ENCODE measurements at places on chromosomes 12 and 14.
A peak's percentile ranks its signal among the peaks of the same experiment; 100 is the strongest.

GRCh38 chr14:93953263-93953662 lies 23.1 kb downstream of the ASB2 start:
- no peak for DNase-seq
- peaks cover 40% of the 10 kb centered on the region for H3K4me1 ChIP-seq
- no peak overlapping the region for H3K4me3 ChIP-seq
- H3K27me3 ChIP-seq = no peaks in the 10 kb centered on the region
- peak overlapping the region; percentile 78 for H3K27ac ChIP-seq

- DNase-seq = no peak
- H3K36me3 ChIP-seq = peaks cover 13% of the 10 kb centered on the region
- peaks cover 20% of the 10 kb centered on the region for H3K4me1 ChIP-seq
- H3K27ac ChIP-seq = no peak overlapping the region
- H3K27me3 ChIP-seq = no peaks in the 10 kb centered on the region
Observed at GRCh38 chr12:113852695-113853490, 113.2 kb downstream of the RBM19 start.

DNA sequence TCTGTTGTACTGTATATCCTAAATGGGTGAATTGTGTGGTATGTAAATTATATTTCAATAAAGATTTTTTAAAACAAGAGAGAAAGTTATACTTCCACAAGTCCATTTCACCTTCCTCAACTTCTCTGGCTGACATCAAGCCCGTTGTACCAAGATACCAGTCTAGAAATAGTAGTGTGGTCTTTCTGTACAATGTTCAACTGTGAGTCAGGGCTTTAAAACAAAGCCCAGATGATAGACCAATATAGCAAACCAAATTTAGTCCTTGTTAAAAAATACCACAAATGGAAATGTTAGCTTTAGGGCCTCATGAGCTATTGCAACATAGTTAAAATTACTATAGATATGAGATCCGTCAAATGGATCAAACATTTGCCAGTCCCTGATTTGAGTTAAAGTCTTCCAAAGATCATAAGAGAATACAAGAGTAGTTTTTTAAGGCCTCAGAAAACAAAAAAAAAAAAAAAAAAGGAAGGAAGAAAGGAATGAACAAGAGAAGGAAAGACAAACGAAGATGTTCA lies 49.0 kb upstream of the EGLN3 start:
- no peaks in the 10 kb centered on the region for H3K27me3 ChIP-seq
- no peak for DNase-seq
- no peak overlapping the region for H3K27ac ChIP-seq
- no peaks in the 10 kb centered on the region for H3K36me3 ChIP-seq
- no peak overlapping the region for H3K4me3 ChIP-seq
- H3K4me1 ChIP-seq = no peaks in the 10 kb centered on the region

GRCh38 chr14:63852271-63852816 lies 460 bp upstream of the SYNE2 start:
- H3K4me1 ChIP-seq = peaks cover 20% of the 10 kb centered on the region
- peak overlapping the region; percentile 80 for H3K4me3 ChIP-seq
- H3K27me3 ChIP-seq = no peaks in the 10 kb centered on the region
- no peak for DNase-seq
- H3K27ac ChIP-seq = peak overlapping the region; percentile 94

DNA sequence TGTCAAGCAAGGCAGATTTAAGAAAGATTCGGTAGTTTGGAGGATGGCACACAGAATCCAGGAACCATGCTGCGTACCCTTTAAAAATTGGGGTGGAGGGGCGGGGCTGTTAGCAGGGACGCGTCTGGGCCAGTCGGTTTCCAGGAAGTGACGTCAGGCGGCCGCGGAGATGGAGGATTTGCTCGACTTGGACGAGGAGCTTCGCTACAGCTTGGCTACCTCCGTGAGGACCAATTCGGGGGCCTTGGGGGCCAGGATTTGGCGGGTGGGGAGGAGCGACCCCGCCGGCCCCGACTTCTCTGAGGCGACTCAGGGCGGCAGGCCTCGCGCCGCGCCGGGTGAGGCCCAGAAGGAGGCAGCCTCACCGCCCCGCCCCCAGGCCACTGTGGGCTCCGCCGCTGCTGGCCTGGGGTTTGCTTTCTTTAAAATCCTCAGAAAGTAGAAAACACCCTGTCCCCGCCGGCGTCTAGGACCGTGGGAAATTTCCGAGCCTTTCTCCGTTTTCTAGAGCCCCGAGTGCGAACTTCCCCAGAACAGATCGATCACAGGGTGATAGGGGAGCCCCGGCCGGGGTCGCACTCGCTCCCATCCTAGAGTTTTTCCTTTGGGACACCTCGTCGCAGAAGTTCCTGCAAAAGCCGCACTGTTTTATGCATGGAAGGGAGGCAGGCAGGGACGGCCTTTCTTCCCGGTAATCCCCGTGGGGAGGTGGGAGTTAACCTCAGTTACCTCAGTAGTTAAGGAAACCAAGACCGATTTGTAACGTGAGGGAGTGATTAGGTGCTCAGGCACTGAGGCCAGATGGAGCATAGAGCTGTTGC lies at the start of gene IFT43:
Gene IFT43, plus strand, starts transcription at position 146 of the 821 bp plus-strand sequence. Its CDS starts 24 bp downstream, at position 170.
- H3K27ac ChIP-seq = peak within 1 kb of the TSS; percentile 96
- H3K36me3 ChIP-seq = peaks cover 16% of the 10 kb centered on the region
- H3K27me3 ChIP-seq = no peaks in the 10 kb centered on the region
- peak; percentile 98 for DNase-seq
- H3K4me3 ChIP-seq = peak within 1 kb of the TSS; percentile 81

- peaks cover 56% of the 10 kb centered on the region for H3K36me3 ChIP-seq
- no peaks in the 10 kb centered on the region for H3K27me3 ChIP-seq
- no peak overlapping the region for H3K27ac ChIP-seq
- no peak overlapping the region for H3K4me3 ChIP-seq
- no peak for DNase-seq
Observed at GRCh38 chr12:105057174-105057573, 27.1 kb downstream of the ALDH1L2 start.

DNA sequence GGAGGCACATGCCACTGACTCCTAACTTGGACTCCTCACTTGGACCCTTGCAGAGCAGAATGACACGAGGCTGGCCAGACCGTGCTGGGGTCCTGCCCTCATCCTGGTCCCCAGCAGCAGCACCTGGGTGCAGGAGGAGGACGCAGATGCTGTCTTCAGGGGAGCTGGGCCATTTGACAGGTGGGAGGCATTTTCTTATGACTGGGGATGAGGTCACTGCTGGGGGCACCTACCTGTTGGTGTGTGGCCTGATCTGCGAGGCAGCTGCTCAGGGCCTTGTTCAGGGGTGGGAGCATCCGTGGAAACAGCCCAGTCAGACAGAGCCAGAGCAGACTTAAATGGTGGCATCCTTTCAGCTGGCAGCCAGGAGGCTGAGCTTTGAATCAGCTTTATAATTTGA lies 57.3 kb downstream of the CACNA1C start:
- H3K27me3 ChIP-seq = no peaks in the 10 kb centered on the region
- H3K27ac ChIP-seq = peak overlapping the region; percentile 62
- H3K4me3 ChIP-seq = no peak overlapping the region
- no peaks in the 10 kb centered on the region for H3K36me3 ChIP-seq
- no peak for DNase-seq
- peaks cover 74% of the 10 kb centered on the region for H3K4me1 ChIP-seq

DNA sequence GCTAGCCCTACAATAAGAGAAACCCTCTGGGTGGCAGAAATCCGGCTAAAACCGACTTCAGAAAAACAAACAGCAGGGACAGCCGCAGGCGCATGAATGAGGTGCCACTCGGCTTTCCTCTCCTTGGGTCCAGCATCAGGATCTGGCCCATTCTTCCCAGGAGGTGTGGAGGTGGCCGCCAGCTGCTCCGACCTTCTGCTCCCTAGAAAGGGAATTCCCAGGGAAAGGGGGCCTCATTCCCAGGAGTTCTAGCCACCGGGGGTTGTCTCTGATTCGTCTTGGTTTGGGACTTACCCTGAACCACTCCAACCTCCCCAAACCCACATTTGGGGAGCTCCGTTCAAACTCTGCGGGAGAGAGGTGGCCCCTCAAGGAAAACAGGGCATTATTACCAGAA lies 13.0 kb downstream of the PAPLN start:
- no peak overlapping the region for H3K27ac ChIP-seq
- no peaks in the 10 kb centered on the region for H3K36me3 ChIP-seq
- H3K4me1 ChIP-seq = peaks cover 3% of the 10 kb centered on the region
- no peak overlapping the region for H3K4me3 ChIP-seq
- DNase-seq = no peak
- H3K27me3 ChIP-seq = no peaks in the 10 kb centered on the region

DNA sequence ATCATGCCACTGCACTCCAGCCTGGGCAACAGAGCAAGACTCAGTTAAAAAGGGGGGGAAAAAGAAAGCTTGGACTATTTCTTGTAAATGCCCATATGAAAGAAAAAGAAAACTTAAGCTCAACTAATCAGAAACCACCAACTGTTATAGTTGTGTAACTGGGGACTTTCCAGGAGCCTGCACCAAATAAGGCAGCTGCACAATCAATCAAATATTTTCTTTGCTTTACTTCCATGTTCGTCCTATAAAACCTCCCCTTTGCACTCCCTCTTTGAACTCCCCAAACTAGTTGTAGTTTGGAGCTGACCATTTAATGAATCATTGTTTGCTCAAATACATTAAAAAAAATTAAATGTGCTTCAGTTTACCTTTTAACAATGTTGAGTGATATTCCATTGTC lies 54.9 kb downstream of the OTOGL start:
- H3K4me1 ChIP-seq = no peaks in the 10 kb centered on the region
- no peak overlapping the region for H3K4me3 ChIP-seq
- H3K27me3 ChIP-seq = no peaks in the 10 kb centered on the region
- no peak overlapping the region for H3K27ac ChIP-seq

GRCh38 chr14:104976198-104977007 lies 1.8 kb downstream of the AHNAK2 start:
- peak overlapping the region; percentile 67 for H3K4me3 ChIP-seq
- no peak for DNase-seq
- no peaks in the 10 kb centered on the region for H3K36me3 ChIP-seq
- peak overlapping the region; percentile 87 for H3K27ac ChIP-seq

- DNase-seq = no peak
- H3K27ac ChIP-seq = peak overlapping the region; percentile 94
- H3K4me3 ChIP-seq = peak overlapping the region; percentile 96
- no peaks in the 10 kb centered on the region for H3K27me3 ChIP-seq
- H3K36me3 ChIP-seq = peaks cover 4% of the 10 kb centered on the region
Observed at GRCh38 chr14:75175677-75176141, 703 bp downstream of the TMED10 start.

- no peak for DNase-seq
- no peaks in the 10 kb centered on the region for H3K4me1 ChIP-seq
- no peak overlapping the region for H3K27ac ChIP-seq
- no peaks in the 10 kb centered on the region for H3K27me3 ChIP-seq
- H3K36me3 ChIP-seq = no peaks in the 10 kb centered on the region
Observed at GRCh38 chr12:107818984-107819383, 44.5 kb downstream of the ASCL4 start.

DNA sequence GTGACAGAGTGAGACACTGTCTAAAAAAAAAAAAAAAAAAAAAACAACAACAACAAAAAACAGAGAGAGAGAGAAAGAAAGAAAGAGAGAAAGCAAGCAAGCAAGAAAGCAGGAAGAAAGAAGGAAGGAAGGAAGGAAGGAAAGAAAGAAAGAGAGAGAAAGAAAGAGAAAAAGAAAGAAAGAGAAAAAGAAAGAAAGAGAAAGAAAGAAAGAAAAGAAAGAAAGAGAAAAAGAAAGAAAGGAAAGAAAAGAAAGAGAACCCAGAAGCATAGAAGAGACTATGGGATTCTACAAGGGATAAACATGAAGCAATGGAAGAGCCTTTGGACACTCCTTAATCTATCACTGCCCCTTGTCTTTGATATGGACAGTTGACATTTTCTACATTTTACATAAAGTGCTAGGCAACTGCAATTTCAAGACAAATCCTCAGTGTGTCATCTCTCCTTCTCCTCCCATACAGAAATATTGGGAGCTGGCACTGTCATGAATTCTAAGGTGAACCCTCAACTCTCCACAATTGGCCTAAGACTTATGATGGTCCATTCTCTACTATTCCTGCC lies 151.9 kb upstream of the CPM start:
- no peaks in the 10 kb centered on the region for H3K4me1 ChIP-seq
- DNase-seq = no peak
- H3K27me3 ChIP-seq = no peaks in the 10 kb centered on the region
- no peaks in the 10 kb centered on the region for H3K36me3 ChIP-seq
- H3K4me3 ChIP-seq = no peak overlapping the region

DNA sequence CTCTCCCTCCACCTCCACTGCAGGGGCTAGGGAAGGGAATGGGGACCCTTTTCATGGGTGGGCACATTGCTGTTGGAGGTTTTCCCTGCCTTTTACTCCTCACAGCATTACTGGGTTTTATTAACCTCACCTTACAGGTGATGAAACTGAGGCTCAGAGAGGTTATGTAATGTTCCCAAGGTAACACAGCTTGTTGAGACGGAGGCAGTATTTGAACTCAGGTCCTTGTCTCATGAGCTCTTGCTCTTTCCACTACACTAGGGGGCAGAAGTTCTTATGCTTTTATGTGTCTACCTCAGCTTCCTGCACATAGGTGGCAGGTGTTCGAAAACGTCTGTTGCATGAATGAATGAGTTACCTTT lies 11.7 kb downstream of the CISTR start:
- H3K27me3 ChIP-seq = peaks cover 52% of the 10 kb centered on the region
- DNase-seq = no peak
- H3K4me3 ChIP-seq = peak overlapping the region; percentile 31
- H3K36me3 ChIP-seq = no peaks in the 10 kb centered on the region

- no peaks in the 10 kb centered on the region for H3K36me3 ChIP-seq
- peaks cover 18% of the 10 kb centered on the region for H3K4me1 ChIP-seq
- no peaks in the 10 kb centered on the region for H3K27me3 ChIP-seq
- no peak overlapping the region for H3K4me3 ChIP-seq
Observed at GRCh38 chr12:75705749-75706711, 194.6 kb upstream of the KRR1 start.

DNA sequence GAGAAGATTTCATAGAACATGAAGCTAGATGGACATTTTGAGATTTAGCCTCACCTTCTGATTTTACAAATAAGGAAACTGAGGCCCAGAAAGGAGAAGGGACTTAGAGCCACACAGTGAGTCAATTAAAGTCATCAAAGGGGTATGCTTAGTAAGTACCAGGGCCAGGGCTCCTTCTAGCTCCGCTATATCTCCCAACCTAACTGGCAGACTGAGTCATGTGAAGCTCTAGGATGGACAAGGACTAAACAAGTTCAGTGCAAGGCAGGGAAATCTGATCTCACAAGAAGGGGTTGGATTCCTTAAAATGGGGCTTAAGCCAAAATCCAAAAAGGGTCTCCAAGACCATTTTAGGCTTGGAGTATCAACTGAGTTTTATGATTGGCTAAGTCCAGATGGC lies 215.8 kb downstream of the PHLDA1 start:
- H3K4me1 ChIP-seq = peaks cover 26% of the 10 kb centered on the region
- no peak for DNase-seq
- no peak overlapping the region for H3K4me3 ChIP-seq
- H3K27me3 ChIP-seq = no peaks in the 10 kb centered on the region
- peak overlapping the region; percentile 63 for H3K27ac ChIP-seq

DNA sequence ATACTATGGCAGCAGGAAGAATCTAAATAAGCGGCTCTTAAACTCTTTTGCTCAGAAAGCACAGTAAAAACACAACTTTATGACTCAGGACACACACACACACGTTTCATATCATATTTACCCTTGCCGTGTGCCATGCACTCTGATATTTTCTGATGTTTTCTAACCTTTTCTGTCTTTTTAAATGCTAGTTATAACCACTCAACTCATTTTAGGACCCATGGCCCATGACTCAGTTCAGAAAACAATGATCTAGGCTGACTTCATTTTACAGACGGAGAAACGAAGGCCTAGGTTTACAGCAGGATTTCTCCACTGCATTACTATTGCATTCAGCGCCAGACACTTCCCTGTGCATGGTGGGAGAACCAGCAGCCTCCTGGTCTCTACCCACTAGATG lies 9.1 kb downstream of the VWF start:
- H3K4me1 ChIP-seq = peaks cover 7% of the 10 kb centered on the region
- no peak for DNase-seq
- H3K36me3 ChIP-seq = no peaks in the 10 kb centered on the region
- no peak overlapping the region for H3K4me3 ChIP-seq

Data from esophagus muscularis mucosa (tissue), 4 donors.